ENCODE measurements at places on chromosomes 1 and 21.

DNA sequence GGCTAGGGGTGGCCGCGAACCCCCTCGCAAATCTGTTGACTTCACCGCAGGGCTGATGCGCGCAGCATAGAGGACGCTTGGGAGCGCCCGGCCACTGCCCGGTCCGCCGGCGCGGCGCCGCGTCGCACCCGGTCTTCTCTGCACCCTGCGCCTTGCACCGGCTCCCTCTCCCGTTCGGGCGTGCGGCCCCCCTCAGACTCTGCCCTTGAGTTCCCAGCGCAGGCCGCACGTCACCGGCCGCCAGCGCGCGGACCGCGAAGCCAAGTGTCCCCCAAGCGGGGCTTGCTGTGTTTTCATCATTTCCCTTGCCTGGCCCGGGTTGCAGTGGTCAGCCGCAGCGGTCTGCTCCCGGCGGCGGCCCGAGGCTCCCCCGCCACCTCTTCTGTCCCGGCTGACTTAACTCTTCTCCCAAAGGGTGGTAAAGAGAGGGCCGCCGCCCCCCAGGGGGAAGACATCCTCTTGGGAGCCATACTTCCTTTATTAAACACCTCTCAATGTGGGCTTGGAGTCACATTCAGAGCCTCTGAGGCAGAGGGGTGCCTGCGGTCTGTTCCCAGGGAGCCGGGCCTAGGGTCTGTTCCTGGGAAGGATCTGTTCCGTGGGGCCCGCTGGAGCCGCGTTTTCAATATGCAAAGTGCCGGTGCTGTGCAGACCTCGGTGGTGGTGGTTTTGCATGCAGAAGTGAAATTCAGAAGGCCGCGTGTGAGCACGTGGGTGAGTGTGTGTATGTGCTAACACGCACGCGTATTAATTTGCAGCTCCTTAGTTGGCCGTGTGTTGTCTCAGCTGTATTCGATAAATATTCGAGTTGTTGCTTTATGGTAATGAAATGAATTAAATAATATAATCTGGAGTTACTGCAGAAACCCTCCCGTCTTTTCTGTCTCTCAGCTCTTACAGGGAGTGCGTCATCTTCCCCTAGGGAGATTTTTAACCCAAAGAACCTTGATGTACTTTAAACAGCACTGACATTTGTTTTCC, 17.6 kb downstream of the PBX1 start:
- DNase-seq, result no peak

DNA sequence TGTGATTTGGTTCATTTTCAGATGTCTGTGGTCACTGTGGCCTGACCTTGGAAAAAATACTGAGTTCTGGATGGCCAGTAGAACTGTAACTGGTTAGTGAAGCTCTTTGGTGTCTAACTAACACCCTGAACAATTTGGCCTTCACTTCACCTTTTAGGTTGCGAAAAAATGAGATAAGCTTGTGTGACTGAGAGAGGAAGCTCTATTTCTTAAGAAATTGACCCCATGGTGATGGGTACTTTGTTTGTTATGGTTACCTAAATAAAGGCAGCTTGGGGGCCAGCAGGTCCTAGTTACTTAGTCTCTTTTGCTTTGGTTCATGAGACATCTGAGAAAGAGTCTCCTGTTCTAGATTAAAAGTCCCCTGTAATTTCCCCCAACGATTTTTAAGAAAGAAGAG, 181.6 kb downstream of the ZNF326 start:
- DNase-seq, result no peak

DNA sequence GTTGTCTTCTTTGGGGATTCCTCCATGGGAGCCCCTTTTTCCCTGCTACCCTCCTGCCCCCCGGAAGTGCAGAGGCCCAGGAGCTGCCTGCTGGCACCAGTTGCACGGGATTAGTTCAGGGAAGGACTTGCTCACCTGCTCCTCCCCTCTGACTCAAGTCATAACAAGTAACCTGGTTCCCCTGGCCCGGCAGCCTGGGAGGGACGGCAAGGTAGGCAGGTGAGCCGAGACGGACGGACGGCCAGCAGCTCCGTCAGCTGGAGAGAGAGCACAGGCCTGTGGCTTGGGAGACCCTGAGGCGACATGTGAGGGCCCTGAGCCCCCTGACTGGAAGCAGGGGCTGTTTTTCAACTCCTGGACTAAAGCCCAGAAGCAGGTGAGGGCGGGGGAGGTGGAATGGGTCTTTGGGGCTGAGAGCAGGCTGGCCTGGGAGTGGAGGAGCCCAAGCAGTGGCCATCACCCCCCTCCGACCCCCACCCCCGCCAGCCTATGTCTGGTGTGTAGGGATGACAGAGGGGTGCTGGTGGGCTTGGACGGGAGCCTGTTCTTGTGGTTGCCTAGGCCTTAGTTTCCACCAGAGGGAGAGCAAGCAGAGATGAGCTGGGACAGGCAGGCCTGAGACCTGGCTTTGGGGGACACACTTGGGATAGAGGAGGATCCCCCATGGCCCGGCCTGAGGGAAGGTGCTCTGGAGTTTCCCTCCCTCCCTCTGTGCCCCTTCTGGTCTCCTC, at the start of gene INAVA:
TSS of gene INAVA (plus strand) at position 189 of the 731 bp plus-strand sequence. CDS start 3,501 bp downstream, outside the sequence.
- DNase-seq, result no peak

GRCh38 chr1:77484334-77484733, 198.1 kb downstream of the ZZZ3 start:
- no peak for DNase-seq

DNA sequence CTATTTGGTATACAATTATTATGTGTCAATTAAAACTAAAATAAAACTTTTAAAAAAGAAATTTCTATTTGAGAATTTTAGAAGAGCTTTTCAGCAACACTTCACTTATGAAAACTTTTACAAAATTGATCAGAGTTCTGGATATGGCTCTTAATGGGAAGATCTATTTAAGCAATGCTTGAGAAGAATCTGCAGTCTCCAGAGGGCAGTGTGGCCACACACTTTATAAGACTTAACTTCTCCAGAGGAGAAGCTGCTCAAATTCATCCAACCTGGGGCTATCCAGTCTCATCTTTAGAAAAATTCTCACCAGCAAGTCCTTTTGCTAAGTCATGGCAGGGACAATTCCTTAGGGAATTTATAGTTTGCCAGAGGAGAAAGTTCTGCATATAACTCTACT, 25.2 kb upstream of the AGO1 start:
- DNase-seq, result no peak

DNA sequence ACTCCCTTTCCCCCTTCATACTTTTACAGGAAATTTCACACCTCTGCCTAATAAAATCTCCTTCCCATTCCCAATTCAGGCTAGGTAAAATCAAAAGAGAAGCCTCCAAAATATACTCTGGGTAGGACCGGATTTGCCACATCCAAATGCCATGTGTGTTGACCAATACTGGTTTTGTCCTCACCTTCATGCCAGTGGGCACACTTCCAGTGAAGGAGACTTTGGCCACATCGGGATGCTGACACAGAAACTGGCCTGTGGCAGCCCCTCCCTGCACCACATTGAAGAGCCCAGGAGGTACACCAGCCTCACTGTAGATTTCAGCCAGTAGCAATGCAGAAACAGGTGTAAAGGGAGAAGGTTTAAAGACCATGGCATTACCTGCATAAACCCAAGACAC, 18.1 kb downstream of the ALDH9A1 start:
- no peak for DNase-seq
